ENCODE measurements at places on chromosomes 16 and 17.

DNA sequence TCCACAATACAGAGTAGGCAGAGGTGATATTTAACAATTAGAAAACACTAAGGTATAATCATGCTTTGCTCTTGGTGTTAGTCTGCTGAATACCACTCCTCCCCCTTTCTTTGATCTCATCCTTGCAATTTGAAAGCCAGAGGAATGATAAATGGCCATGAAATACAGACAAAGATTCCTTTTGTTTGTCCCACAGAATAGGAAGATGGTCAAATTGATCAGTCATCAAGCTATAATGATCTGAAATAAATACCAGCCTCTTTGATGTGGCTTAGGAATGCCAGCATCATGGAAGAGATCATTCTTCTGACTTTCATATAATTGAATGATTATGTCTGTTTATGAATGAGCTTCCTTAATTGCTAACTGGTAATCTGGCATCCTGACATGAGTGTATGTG lies 1541.7 kb upstream of the CDH8 start:
- no peak for DNase-seq

DNA sequence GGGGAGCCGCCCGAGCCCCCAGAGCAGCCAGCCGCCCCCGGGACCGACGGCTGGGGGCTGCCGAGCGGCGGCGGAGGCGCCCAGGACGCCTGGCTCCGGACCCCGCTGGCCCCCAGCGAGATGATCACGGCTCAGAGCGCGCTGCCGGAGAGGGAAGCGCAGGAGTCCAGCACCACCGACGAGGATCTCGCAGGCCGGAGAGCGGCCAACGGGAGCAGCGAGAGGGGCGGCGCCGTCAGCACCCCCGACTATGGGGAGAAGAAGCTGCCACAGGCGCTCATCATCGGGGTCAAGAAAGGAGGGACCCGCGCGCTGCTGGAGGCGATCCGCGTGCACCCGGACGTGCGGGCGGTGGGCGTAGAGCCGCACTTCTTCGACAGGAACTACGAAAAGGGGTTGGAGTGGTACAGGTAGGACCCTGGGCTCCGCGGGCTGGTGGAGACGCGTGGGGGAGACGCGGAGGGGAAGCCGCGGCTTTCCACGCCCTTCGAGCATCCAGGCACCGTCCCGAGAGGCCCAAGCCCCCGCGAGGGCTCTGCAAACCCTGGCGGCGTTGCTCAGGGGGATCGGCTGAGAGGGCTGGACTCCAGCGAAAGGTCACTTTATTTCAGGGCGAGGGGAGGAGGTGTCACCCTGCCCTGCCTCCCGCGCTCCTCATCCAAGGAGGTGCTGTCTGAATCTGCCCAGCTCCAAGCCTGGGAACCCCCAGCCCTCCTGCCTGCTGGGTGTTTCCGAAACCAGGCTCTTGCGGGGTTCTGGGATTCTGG lies 1.2 kb downstream of the HS3ST4 start:
- DNase-seq = no peak

DNA sequence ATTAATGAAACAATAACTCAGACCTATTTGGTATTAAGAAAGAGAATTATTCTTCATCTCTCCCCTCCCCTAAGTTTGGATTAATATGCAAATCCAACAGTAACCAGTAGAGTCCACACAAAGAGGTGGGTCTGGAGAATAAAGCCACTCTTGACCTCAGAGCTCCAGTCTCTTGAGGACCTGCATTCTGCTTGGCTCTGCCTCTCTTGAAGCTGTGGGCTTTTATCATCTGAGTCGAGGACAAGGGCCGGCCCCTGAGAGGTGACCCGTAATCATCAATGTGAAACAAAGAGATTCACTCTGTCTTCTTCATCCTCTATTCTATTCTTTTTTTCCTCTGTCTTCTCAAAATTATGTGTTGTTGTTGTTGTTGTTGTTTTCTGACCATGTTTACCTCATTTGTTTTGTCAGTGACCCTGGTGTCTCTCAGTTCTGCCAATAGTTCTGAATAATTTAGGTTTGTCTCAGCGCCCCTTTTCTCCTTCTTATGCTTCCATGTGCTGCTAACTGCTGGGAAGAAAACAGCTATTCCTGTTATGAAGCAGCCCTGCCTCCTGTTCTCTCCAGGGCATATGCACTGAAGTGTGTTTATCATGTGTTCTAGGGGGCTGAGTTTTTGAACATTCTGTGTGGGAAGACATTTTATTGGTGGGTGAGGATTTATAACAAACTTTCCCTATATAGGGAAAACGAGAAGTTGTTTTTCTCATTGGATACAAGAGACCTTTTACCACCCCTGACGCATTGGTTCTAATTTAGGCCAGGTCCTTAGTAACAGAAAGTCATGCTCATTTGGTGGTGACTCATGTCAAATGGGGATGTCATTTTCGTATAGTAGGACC lies 135.8 kb downstream of the TRIM37 start:
- no peak for DNase-seq

DNA sequence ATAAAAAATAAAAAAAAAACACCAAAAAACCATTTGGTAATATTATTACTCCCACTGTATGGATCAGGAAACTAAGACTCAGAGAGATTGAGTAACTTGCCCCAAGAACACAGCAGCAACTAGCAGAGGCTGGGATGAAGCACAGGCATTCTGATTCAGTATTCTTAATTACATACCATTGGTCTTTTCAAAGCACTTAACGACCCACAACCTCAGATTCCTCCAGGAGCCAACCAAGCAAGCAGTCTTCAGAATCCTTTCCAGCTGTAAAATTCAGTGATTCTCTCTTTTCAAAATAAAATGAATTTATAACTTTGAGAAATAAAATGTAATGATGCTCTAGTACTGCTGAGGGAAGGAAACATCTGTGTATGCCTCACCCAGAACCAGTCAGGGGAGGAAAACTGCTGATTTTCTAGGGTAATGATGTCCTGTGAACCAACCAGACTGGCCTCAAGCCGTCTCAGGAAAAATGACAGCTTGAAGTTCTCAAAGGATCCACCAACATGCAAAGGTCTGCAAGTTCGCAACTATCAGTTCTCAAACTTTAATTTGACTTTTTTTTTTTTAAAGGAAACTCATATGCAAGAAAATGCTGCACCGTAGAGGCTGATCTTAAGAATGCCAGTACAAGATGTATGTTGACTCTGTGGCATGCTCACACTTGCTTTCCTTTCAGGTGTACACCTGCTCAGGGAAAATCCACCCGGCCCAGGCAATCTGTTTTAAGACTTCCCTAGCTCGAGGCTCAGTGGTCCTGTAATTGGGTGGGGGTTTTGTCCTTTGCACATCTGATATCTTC lies 9.0 kb downstream of the CUEDC1 start:
- DNase-seq = no peak

GRCh38 chr17:80441133-80441578 lies 26.2 kb downstream of the ENDOV start:
- DNase-seq = peak; percentile 39

GRCh38 chr16:85670840-85671239 lies 17.9 kb downstream of the GINS2 start:
- DNase-seq = no peak

- DNase-seq = no peak
These were observed 298.0 kb upstream of the TNRC6C start for GRCh38 chr17:77660524-77660923.

DNA sequence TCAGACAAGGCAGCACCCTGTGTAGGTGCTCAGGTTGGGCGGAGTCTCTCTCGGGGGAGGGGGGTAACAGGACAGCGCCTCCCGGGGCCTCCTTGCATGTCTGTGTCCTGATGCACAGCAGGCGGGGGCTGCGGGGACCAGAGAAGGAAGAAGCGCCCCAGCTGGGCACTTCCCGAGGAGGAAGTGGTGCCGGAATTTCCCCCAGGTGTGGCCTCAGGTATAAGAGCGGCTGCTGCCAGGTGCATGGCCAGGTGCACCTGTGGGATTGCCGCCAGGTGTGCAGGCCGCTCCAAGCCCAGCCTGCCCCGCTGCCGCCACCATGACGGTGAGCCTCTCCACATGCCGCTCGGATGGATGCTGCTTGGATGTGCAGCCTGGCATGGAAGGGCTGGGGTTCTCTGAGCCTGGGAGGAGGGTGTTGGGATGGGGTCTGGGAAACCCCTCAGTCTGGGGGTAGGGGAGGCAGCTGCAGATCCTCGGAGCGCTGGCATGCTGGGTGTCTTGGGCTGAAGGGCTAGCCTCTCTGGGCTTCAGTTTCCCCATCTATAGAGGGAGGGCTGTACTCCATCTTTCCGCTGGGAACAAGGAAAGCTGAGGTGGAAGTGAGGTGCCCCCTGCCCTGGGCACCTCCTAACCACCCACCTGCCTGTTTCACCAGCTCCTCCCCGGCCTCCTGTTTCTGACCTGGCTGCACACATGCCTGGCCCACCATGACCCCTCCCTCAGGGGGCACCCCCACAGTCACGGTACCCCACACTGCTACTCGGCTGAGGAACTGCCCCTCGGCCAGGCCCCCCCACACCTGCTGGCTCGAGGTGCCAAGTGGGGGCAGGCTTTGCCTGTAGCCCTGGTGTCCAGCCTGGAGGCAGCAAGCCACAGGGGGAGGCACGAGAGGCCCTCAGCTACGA lies at the start of gene IL17C:
IL17C (plus strand) TSS at position 250 of the 908 bp plus-strand sequence; CDS start at position 320, 70 bp downstream.
- no peak for DNase-seq

DNA sequence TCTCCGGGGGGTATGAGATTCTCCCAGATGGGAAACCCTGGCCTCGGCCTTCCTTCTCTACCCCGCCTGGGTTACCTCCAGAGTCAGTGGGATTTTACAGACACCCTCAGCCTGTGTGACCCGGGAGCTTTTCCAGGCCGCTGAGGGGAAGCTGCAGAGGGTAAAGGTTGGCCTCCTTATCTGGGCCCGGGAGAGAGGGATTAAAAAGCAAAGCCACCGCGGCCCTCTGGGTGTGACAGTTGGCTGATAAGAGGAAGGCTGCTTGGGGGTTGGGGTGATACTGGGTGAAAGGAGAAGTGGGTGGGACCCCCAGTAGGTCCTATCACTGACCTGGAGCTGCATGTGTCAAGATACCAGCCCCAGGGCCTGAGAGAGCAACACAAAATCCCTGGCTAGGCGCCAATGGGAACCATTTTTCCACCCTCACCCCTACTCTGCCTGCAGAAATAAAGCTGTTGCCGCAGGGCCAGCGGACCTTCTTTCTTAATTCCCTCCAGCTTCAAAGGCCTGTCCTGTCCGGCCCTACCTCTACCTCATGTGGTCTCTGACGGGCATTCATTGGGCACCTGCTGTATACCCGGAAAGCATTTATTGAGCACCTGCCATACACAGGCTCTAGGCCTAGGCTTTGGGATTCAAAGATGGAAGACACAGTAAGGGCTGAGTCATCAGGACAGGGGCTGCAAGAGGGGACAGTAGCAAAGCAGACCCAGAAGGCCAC lies 77.6 kb upstream of the GSE1 start:
- DNase-seq = no peak

DNA sequence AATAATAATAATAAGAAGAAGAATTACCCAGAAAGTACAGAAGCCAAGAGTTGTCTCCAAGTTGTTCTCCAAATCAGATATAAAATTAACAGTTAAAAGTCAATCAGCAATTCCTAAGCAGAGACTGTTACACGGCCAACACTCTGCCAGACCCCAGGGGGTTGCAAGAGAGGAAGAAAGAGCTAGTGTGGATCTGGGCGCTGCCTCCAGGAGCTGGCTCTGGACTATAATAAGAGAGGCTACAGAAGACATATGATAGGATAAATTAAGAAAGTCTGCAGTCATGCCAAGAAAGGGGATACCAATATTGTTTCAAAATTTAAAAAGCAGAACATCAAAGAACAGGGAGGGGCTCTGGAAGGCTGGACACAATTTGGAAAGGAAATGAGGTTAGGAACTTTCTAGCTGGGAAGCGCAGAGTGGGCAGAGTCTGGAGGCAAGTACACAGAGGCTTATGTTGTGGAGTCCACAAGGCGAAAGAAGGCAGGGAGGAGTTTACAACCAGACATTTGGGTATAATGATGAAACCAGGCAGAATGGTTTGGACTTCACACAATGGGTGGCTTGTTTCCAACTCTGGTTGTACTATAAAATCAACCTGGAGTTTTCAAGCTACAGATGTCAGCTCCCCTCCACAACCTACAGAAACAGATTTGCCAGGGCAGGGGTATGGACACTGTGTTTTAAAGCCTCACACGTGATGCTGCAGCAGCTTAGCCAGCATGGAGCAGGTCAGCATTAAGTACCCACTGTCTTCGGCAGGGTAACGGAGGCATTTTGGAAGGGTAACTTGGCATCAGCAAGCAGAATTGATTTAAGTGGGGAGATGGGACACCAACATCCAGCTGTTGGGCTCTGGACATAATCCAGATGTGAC lies 49.4 kb downstream of the SLC39A11 start:
- DNase-seq = no peak

GRCh38 chr16:79805621-79806020 lies 205.1 kb upstream of the MAF start:
- no peak for DNase-seq

DNA sequence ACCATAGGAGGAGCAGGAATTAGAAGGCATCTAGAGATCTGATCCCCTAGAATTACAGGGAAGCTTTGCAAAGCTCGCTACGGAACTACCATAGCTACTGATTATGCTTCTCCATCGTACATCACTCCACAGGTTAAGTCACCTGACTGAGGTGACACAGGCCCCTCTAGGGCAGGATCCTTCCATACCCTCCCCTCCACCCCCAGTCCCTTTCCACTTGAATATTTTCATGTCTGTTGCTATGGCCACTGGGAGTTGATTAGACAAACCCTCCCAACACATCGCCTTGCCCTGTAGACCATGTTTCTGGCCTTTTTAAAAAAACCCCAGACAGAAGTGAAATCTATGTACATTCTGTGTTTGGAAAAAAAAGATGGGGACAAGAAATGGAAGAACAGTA lies 287.1 kb downstream of the SOX9 start:
- DNase-seq = no peak

GRCh38 chr16:14418795-14419225 lies 211.2 kb downstream of the PARN start:
- no peak for DNase-seq

- no peak for DNase-seq
These were observed 190.1 kb upstream of the FOXF1 start for GRCh38 chr16:86320237-86320595.

GRCh38 chr17:34726536-34727384 lies 147.4 kb downstream of the TMEM132E start:
- no peak for DNase-seq

DNA sequence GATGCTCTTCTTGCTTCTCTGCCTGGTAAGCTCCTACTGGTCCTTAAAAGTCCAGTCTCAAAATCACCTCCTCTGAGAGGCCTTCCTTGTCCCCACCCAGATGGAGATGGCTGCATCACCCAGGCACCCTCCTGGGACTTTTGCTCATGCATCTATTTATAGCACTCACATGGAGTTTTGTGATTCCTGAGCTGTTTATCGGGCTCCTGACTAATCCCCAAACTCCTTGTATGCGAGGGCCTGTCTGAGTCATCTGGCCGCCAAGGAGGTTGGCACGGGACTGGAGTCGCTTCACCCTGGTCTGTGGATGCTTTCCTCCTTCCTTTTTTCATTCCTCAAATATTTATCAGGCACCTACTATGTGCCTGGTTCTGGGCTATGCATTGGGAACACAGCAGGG lies 2.3 kb upstream of the MAP2K3 start:
- peak; percentile 66 for DNase-seq

All from NCI-H460 (cell line).